KBM-7 (cell line): ENCODE measurements at places on chromosomes 5 and 9.

DNA sequence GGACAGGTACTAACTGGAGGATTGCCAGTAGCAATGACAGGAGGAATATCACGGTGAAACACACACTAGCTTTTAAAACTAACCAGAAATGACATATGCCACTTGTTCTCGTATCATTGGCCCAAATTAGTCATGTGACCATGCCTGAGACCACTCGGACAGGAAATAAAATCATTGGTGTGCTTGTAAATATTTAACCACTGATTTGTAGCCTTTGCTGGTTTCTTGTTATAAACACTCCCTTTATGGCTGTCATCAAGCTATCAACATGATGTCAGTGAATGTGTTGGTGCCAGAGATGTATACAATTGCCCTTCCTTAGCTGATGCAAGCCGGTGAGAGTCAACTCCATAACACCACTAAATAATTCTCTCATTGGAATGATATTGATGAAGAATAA is 123.7 kb upstream of the ANKH start:
- DNase-seq = no peak

DNA sequence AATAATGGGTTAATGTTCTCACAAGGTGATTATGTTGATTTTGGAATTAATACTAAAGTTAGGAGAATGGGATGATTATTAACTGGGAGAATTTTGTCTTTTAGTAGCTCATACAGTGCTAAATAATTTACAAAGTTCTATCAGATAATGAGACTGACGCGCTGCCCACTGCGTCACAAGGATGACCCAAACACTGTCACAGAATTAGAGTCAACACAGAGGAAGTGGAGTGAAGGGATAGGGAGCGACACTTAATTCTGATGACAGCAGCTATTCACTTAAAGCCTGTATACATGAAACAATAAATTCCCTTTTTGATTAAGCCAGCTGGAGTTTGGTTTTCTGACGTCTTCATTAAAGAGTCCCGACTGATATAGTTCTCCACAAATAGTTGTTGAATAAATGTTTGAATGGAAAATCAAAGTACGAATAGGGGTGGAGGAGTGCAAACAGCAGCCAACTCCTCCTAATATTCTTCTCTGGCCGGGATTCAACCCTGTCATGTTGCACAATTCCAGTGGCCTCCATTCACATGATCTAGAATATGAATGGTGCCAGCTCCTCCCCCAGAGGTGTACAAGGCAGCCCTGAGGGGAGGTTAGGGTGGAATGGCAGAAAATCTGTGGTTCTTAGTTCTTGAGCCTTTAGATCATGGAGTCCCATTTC is 140.3 kb downstream of the PCSK1 start:
- no peak for DNase-seq

DNA sequence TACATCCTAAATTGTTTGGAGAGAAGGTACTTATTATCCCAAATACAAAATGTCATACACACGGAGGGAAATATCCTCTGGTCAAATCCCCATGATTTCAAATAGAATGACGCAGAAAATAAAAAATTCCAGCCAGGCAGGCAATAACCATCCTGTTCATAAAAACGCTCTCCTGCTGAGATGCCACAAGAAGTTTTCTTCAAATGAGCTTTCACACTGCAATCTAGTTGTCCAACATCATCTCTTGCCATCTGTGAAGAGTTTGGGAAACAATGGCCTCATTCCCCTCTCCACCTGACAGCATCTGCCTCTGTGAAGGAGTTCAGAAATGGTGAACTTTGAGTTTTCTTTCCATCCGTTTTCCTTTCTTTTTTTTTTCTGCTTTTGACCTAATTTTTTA is 83.3 kb upstream of the SLC30A5 start:
- no peak for DNase-seq

DNA sequence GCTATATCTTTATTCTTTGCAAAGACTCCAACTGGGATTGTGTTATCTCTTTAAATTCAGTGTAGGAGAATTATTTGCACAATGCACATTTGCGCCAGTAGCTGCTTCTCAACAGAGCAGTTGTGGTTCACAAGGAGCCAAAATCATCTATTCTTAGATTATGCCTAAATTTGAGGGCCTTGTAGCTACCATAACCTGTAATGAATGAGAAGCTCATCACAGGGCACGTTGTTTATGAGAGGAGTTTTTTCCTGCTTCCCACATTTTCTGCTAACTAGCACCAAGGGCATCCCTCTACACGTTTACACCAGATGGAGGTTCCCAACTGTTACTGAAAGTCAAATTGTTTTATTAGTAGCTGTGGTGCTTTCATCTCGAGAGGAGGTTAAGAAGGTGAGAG is 322.4 kb downstream of the TMEM161B start:
- DNase-seq = no peak

- no peak for DNase-seq
These were observed 129.6 kb downstream of the KCNIP1 start for GRCh38 chr5:170633235-170634081.

- no peak for DNase-seq
These were observed 1.9 kb upstream of the DAB2 start for GRCh38 chr5:39426746-39427105.
